T-helper 1 cell (primary cell): ENCODE measurements at places on chromosomes 5 and 9.

- DNase-seq, result no peak
Observed at GRCh38 chr9:13137426-13137825, 142.1 kb downstream of the MPDZ start.

DNA sequence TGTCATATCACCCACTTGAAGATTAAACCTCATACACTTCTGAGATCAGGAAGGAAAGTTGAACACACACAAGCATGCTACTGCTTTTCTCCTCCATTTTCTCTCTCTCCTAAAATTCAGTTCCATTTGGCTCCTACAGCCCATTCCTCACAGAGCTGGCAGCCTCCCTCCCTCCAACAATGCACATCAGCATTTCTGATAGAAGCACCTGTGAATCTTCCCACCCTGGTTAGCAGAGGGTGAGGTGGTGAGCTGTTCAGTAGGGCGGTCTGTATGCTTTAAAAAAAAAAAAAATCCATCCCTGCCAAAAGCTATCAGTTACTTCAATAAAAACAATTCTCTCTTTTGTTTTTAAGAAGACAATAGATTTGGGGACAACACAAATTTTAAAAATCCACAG lies 463.2 kb upstream of the KIF2A start:
- no peak for DNase-seq

GRCh38 chr5:27124590-27124989 lies 86.2 kb upstream of the CDH9 start:
- DNase-seq, result no peak

- no peak for DNase-seq
Observed at GRCh38 chr5:178182158-178182876, 4.9 kb downstream of the GMCL2 start.

- no peak for DNase-seq
Observed at GRCh38 chr5:139022528-139022927, 147.4 kb upstream of the LRRTM2 start.

- DNase-seq, result peak; percentile 40
Observed at GRCh38 chr9:116737152-116737546, 50.0 kb downstream of the TRIM32 start.

DNA sequence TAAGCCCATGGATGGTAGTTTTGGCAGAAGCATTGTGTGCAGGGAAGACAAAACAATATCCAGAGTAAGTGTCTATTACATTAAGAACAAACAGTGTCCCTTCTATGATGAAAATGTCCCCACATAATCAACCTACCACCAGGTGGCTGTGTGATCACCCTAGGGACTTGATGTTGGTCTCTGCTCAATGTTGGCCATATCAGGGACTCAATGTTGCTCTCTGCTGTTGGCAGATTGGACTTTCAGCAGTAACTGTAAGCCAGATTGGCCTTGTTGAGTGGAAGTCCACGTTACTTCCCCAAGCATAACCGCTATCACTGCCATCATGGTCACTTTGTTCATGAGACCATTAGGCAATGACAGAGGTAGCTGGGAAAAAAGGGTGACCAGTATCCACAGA lies 52.8 kb upstream of the PRSS3 start:
- no peak for DNase-seq

DNA sequence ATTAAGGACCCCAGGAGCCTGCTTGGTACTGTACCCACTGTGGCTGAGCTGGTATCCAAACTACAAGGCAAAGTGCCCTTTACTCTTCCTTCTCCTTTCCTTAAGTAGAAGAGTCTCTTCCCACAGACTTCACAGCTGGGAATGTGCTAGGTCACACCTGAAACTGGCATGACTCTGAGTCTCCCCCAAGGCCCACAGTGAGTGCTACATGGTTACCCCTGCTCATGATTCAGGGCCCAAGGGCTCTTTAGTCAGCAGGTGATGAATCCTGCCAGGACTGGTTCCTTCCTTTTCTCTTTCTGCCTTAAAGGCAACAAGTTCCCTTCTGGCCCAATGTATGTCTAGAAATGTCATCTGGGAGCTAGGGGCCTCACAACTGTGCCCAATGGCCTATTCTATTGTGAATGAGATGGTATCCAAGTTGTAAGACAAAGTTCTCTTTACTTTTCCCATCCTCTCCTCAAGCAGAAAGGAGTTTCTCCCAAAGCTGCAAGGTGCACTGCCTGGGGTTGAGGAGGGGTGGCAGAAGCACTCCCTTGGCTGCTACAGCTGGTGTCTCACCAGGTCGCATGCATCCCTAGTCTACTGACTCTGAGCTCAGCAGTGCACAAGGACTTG lies 134.4 kb downstream of the TMEM38B start:
- no peak for DNase-seq

DNA sequence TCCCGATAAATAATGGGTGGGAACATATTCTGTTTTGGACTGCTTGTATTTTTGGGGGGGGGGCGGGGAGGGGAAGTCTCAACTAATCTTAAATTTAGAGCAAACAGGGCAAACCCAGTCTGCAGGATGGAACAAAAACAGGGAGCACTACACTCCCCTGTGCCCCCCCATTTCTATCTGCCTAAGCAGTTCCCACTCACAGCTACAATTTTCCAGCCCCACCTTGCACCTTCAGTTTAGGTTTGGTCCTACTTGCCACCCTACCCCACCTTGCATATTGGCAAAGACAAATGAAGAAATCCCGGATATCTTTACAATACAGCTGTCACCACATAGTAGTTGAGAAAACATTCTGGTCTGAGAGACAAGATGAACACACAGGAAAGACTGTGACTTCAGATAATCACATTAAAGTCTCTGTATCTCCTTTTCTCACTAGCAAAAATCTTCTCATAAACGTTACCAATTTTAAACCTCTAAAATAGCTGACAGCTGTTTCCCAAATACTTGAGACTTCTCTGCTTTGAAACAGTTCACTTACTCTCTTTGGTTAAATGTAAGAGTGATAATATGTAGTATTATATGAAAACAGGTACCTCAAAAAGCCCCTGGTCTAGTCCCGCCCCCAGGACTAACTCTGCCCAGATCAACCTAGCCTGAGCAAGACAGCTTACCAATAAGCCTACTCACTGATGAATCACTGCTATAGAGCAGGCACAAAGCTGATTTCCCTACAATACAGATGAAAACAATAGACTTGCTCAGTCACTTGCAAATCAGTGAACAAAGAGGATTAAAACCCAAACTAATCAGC lies 5.2 kb upstream of the RAPGEF6 start:
- no peak for DNase-seq

DNA sequence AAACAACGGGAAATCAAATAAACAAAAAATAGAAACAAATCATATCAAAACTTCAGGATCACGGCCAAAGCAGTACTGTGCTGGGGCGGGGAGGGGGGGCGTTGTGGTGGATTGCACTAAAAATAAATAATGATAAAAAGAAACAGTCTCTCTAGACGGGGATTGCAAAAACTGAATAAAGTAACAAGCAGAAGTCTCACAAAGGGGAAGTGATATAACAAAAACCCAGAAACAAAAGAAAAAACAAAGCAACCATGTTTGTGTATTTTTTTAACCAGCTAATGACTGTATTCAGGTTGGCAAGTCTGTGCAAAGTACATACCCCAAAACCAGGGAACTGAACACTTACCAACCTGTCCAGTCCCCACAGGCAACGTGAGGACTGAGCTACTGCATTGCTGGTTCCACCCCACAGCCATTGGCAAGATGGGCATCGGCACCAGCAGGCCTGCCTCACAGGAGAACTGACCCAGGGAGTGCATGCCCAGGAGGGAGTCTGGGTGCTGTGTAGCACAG lies 24.1 kb downstream of the BICD2 start:
- DNase-seq, result no peak

DNA sequence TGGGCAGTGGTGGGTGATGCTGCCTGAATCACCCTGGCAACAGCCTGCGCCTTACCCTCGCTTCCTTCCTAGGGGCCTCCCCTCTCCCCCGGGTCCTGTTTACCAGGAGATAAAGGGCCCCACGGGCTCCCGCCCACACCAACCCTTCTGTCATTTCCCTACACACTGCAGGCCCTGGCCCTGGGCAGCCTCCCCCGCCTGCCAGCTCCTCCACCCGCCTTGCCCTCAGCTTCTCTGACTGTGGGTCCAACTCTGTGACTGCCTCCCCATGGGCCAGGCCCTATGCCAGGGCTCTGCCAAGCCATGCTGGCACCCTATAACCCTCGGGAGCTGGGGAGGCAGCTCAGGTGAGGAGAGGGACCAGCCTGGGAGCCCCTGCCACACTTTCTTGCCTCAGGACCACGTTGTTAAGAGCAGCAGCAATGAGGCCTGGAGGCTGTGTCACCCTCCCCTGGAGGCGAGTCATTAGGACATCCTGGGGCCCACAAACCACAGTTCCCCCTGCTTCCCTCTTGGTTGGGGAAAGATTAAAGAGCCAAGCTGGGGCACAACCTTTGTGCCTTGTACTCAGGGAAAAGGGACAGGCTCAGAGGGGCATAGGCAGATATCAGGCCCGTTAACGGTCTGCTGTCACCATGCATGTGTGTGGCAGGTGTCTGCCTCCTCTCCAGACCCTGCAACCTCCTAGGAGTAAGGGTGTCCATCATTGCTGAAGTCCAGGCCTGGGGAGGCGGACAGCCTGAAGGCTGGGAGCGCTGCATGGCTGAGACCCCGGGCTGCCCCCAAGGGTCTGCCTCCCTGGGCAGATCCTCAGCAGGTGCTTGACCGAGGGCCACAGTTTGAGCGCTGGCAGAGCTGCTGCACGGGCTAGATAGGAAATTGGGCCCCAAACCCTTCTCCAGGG lies 2.8 kb downstream of the MGAT4B start:
- DNase-seq, result no peak

DNA sequence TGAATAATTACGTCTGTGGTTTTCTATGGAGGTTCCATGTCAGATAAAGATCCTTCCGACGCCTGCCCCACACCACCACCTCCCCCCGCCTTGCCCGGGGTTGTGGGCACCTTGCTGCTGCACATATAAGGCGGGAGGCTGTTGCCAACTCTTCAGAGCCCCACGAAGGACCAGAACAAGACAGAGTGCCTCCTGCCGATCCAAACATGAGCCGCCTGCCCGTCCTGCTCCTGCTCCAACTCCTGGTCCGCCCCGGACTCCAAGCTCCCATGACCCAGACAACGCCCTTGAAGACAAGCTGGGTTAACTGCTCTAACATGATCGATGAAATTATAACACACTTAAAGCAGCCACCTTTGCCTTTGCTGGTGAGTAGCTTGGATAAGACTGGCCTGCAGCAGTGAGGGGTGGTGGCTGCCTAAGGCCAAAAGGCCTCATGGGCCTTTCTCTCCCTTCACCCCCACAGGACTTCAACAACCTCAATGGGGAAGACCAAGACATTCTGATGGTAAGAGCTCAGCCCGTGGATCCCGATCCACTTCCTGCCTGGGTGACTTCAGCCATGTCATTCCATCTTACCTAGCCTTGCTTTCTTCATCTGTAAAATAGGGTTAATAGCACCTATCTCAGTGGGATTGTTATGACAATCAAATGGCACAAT lies at the start of gene IL3:
Gene IL3 (plus strand): TSS at position 155 of the 661 bp plus-strand sequence. CDS start 52 bp downstream, at position 207.
- no peak for DNase-seq

GRCh38 chr9:74672237-74672636 lies 175.1 kb downstream of the RORB start:
- no peak for DNase-seq

DNA sequence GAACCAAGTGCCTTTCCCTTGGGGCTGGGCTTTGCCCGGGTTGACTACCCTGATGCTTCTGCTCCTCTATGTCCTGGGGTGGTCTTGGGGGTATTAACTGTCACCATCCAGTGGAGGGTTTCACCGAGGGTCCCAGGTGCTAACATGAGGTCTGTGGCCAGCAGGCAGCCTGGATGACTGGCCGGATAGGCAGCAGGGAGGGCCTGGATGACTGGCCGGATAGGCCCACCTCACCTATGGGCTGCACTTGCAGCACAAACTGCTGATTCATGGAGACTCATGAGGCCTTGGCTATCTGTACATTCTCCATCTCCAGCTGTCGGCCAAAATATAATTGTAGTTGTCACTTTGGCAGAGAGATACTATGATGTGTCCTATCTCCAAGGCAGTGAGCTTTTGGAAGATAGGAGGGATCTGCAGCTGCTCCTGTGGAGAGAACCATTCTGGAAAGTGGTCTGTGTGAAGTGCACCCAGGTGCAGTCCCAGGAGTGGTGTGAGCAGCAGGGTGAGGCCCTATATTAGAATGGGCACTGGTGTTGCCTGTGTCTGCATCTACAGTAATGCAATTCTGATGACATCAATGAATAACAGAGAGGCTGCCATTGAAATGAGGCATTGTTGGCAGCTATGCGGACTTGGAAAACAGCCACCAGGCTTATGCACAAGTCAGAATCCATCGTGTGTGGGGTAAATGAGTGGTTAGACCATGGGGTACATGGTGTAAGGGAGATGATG lies 26.3 kb upstream of the CDKN2AIPNL start:
- no peak for DNase-seq

GRCh38 chr5:155895484-155895883 lies 431.5 kb upstream of the SGCD start:
- no peak for DNase-seq

DNA sequence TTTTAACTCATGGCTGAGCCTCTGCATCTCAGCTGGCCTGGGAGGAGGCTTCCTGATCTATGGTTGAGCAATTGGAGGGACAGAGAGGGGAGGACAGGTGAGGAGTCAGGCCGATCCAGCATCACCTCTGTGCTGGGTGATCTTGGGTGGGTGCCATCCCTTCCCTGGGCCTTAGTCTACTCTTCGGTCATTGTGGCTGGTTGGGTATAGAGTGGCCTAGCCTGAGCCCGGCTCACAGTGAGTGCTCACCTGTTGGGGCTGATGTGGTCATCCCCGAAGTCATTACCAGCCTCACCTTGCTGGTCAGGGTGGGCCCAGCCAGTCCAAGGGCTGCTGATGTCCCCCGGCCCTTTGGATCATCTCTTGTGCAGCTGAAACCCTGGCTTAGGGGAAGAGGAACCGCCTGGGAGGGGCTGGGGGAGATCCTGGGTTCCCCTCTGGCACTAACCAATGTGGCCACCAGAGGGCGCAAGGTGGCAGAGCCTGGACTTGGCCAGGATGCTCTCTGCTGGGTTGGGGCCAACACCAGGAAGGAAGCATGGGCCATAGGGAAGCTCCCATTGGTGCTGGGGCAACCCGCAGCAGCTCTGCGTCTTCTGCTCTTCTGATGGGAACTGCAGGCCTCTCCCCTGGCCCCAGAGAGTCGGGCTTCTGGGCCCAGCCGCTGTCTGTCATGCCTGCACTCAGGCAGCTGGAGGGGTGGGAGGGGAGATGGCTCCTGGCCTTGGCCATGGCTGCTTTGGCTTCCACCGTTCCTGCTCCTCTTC lies 17.3 kb upstream of the ODF2 start:
- DNase-seq, result peak; percentile 50

DNA sequence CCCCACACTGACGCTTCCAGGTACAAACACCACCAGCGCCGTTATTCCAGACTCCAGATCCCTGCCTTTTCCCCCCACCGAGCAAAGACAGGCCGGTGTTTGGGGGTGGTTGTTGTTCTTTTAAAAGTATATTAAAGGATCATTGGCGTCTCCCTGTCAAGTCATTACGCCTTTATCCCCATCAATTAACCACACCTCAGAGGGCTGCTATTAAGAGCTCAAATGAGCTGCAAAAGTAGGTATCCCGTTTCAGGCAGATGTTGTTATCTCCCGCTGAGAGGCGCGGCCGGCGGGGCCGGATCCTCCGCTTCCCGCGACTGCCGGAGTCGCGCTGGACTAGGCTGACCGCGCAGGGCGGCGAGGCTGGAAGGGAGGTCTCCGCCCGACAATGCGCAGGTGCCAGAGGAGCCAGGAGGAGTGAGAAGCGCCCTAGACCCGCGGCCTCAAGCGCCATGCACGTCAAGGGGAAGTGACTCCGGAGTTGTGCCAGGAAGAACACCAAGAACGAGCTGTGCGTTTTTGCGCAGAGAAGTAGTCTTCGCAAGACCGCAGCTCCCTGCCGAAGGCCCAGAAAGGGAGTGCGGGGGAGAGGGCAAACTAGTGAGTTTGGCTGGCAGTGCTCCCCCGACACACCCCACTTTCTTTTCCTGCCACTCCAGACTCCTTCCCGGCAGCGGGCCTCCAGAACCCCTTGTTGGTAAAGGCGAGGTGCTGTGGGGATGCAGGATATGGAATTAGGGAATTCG lies 8.2 kb downstream of the NR2F1-AS1 start:
- DNase-seq, result no peak
